AG09309 (cell line): ENCODE measurements at places on chromosomes 3 and 15.

- DNase-seq: no peak
These were observed 20.0 kb upstream of the TRIM71 start for GRCh38 chr3:32797776-32798175.

- DNase-seq: no peak
These were observed 121.3 kb downstream of the LRIG1 start for GRCh38 chr3:66379565-66379964.

DNA sequence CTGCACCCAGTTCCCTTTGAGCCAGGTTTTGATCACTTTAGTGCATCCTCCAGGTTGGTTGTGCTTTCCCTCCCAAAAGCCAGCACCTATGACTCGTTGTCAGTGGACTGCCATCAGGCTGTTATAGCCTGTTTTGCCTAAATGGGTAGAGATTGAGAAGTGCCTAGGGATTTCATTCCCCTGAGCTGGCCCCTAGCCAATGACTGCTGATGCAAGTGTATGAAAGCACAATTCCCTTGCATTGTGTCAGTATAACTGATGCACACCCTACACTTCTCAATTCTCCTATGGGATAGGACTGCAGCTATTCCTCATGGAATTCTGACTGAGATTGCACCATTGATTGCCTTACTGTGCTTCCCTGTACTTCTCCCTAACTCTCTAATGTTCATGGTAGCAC lies 102.1 kb upstream of the ARPP21 start:
- DNase-seq: no peak

- no peak for DNase-seq
These were observed 19.1 kb downstream of the CSRNP1 start for GRCh38 chr3:39134305-39134704.

DNA sequence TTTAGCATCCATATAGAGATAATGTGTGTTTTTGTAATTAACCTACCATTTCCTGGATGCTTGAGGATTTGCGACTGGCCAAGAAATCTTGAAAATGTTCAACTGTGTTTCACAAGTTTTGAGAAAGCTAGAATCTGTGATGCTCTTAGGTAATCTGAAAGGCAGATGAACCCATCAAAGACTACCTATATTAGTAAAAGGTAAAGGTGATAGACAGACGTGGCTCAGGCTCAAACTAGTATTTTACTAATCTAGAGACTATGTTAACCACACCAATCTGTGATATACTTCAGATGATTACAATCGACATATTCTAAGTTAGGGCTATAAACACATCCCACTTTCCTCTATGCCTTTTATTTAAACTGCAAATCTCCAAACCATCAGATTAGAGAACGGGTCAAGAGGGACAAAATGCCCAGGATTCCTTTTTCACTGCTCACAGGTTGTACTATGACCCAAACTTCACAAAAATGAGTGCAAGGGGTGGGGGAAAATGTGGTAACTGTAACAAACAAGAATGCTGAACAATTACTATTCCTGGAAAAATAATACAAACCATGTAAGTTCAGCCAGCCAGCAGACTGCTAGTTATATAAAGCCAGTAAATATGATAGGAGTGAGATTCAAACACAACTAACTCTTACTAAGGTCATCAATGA lies 295.1 kb downstream of the FOXP1 start:
- no peak for DNase-seq

GRCh38 chr3:172800156-172800555 lies 49.6 kb downstream of the ECT2 start:
- DNase-seq: no peak

- DNase-seq: no peak
These were observed 43.4 kb downstream of the GOLGA6A start for GRCh38 chr15:74038707-74039655.

GRCh38 chr3:112512320-112512719 lies 13.0 kb upstream of the BTLA start:
- no peak for DNase-seq

- DNase-seq: no peak
These were observed 68.1 kb downstream of the MEIS2 start for GRCh38 chr15:37032091-37032775.

GRCh38 chr3:157335233-157336076 lies 101.2 kb upstream of the PTX3 start:
- DNase-seq: no peak

GRCh38 chr3:186102687-186103086 lies 6.2 kb downstream of the ETV5 start:
- DNase-seq: no peak

DNA sequence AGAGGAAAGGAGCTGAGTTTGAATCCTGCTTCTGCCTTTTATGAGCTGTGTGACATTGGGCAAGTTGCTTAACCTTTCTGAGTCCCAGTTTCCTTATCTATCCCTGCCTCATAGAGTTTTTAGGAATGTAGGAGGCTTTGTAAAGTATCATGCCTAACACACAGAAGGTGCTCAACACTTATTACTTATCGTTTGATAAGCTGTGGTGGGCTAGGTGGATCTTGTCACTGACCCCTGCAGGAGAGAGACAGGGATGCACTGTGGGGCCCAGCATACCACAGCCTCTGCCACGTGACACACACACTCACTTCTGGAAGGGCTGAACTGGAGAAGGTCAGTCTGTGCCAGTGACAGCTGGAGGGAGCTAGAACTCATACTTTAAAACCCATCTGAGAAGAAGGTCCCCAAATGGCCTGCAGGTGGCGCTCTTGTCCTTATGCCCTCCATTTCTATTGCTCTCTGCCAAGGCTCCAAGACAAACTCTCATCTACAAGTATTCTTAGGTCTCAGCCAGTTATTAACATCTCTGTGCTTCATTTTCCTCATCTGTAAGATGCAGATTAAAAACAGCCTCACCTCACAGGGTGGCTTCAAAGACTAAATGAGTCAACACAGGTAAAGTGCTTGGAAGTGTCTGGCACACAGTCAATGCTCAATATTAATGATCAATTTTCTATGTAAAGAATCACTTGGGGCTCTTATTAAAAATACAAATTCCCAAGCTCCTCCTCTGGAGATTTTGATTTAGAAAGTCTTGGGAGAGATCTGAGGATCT lies 57.5 kb upstream of the HACD2 start:
- DNase-seq: peak; percentile 79

- no peak for DNase-seq
These were observed 192.1 kb upstream of the EOMES start for GRCh38 chr3:27914199-27914598.

DNA sequence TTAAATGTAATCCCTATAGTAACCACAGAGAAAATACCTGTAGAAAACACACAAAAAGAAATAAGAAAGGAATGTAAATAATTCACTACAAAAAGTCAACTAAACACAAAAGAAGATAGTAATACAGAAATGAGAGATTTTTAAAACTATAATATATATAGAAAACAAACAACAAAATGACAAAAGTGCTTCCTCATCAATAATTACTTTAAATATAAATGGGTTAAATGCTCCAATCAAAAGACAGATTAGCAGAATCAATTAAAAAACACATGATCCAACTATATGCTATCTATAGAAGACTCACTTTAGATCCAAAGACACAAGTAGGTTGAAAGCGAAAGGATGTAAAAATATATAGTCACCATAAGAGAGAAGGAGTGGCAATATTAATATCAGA lies 45.8 kb downstream of the FRMD5 start:
- DNase-seq: no peak

GRCh38 chr3:116350119-116350733 lies 95.1 kb downstream of the LSAMP start:
- DNase-seq: no peak

DNA sequence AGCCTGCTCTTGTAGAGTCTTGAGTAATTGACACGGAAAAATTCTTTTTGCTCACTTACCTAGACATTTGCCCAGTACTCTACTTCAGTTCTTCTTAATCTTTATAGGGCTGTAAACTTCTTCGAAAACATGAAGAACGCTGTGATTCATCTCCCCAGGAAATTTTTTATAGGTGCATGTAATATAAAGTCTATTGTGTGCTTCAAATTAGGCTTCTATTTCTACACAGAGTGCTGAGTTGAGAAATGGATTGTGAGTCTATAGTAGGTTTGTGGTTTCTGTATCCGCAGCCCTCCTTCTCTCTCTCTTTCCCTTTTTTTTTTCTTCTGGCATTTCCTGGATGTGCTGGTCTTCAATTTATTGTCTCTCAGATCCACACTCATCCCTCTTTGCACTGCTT lies 183.3 kb upstream of the DCBLD2 start:
- peak; percentile 97 for DNase-seq

- DNase-seq: peak; percentile 28
These were observed at the start of gene CCNDBP1 for GRCh38 chr15:43185157-43186002. CCNDBP1 (plus strand) TSS chr15:43185403; CDS start chr15:43185499, 96 bp downstream.

GRCh38 chr3:10359761-10360161 lies 38.8 kb upstream of the SEC13 start:
- no peak for DNase-seq

- no peak for DNase-seq
These were observed 92.2 kb downstream of the CMSS1 start for GRCh38 chr3:99909714-99910495.

DNA sequence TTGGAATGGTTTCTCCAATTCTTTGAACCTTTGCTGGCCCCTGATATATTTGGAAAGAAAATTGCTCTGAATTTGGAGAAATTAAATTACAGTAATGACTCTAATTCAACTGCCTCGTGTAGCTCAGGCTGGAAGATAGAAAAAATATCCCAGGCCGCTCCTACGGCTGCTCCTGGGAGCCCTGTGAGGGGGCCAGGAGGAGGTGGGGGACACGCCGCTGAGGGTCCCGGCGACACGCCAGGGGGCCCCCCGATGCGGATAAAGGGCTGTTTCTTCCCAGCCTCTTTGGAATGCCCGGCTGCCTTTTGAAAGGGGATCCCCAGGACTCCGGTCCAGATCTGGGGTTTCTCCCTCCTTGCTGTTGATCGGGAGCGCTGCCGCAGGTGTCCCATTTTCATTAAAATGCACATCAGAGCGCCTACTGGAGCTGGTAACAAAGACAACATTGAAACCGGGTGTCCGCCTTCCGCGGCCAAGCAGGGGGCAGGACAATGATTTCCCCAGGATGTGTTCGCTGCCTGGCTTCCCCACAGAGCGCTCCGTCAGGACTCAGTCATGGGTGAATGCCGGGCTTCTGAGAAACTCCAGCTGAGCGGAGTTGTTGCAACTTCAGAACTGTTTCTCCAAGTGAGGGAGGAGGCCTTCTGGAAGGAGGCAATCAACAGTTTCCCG lies 200.1 kb upstream of the KBTBD8 start:
- no peak for DNase-seq

- no peak for DNase-seq
These were observed 12.2 kb downstream of the SELENOS start for GRCh38 chr15:101264911-101265641.

DNA sequence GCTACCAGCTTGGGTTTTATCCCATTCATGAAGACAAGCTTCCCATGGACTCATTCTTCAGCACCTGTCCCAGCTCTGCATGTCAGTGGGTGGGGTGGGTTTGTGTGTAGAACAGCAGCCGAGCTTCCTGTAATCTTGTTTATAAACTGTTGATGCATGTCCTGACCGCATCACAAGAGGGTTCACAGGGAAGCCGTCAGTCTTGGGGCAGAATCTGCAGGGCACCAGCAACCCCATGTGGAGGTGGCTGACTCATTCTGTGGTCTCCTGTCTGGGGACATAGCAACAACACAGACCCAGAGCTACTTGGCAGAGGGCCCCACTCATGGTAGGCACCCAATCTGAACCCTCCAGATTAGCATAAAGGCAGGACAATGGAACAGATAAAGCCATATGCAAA lies 35.6 kb downstream of the DAPK2 start:
- DNase-seq: peak; percentile 62

DNA sequence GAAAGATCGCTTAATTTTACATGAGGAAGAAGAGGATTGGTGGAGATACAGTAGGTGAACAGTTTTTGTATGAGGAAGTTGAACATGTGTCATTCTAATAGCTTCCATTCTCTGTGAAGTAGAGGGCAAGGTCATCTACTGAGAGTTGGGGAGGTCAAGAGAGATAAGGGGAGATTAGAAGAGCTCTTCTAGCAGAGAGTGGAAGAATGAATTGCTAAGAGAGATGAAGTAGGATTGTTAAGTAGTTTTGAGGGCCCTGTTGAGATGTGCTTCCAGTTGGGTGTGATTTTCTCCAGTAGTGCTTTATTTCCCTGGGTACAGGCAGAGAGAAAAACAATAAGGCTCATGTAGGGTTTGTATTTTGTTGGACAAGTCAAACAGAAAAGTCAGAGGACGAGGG lies 5.2 kb downstream of the OPA1 start:
- DNase-seq: no peak

- DNase-seq: no peak
These were observed 32.3 kb downstream of the FSTL1 start for GRCh38 chr3:120418446-120418845.

- DNase-seq: no peak
These were observed 13.4 kb downstream of the DHX36 start for GRCh38 chr3:154310840-154311239.

- no peak for DNase-seq
These were observed 615.0 kb upstream of the NECTIN3 start for GRCh38 chr3:110456438-110457138.

- DNase-seq: no peak
These were observed 35.5 kb downstream of the LEO1 start for GRCh38 chr15:51936105-51936478.

GRCh38 chr3:113094337-113095221 lies 103.8 kb downstream of the GTPBP8 start:
- no peak for DNase-seq

DNA sequence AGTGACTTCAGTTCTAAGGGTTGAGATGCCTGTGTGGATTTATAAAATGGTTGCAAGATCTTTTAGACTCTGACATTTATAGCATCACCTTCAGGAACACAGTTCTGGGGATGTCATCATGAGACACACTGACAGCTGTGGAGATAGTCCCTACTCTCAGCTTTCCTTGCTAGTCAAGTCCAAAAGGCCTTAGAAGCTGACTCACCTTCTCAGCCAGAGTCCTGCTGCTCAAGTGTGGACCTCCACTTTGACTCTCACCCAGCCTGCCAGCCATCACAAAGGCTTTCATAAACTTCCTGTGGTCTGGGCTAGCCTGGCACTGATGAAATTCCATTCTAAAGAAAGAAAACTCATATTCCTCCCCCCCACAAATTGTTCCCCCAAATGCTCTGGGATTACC lies 44.8 kb downstream of the TMEM39A start:
- DNase-seq: no peak

GRCh38 chr3:191566469-191566868 lies 105.5 kb downstream of the PYDC2 start:
- no peak for DNase-seq

- no peak for DNase-seq
These were observed 24.2 kb upstream of the SLC25A26 start for GRCh38 chr3:66196633-66197032.

DNA sequence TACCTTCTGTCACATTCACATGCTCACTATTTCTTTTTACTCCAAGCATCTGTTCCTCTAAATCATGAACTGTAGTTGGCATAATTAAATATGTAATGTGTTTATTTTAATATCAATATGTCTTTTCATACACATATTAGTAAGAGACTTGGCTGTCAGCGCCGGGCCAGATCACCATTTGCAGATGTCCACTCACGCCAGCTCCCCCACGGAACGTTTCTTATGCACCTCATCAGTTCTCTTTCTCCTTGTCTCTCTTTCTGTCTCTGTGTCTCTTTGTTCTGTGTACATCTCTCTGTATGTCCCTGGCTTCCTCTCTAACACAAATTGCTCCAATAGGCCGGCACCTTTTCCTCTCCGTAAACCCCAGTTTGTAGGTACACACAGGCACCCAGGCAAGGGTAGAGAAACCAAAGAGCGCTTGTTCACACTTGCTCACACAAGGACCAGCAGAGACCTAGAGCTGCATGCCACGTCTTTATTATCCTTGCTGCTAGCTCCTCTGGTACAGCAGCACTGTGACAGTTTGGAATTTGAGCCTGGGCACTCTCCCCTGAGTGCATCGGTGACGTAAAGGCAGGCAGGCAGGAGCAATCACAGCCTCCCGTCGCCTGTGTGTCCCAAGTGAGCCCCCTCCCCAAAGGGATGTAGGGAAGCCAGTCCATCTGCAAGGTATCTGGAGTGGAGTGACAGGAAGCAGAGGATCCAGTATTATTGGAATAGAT lies 40.4 kb downstream of the CACNA1D start:
- no peak for DNase-seq
